ENCODE measurements at places on chromosomes 5 and 9.

- H3K4me1 ChIP-seq = no peaks in the 10 kb centered on the region
- no peaks in the 10 kb centered on the region for H3K36me3 ChIP-seq
- H3K27me3 ChIP-seq = no peaks in the 10 kb centered on the region
Observed at GRCh38 chr9:112726428-112726827, 8.5 kb upstream of the INIP start.

DNA sequence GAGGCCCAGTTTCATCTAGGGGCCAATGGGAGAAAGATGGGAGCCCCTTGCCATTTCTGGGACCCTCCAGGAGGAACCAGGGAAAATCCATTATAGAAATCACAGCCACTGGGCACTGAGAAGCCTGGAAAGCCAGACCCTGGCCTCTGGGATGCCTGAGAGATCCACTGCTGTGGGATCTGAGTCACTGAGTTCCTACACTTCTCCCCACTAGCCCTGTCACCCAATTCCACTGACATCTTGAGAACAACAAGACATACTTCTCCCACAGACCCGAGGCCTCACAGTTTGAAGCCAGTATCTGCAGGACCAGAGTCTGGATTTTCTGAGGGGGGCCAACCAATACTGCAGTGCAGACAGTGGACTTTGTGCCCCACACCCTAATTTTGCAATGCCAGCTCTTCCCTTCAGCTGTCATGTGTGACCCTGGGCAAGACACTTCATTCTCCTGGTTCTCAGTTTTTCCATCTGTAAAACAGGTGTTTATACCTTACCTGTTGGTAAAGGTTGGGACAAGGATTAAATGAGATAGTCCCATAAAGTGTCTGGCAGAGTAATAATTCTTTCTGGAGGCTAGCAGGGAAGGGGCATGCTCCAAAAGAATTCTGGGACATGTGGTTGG lies 46.5 kb downstream of the CXXC5 start:
- H3K4me3 ChIP-seq = no peak overlapping the region
- H3K27ac ChIP-seq = no peak overlapping the region
- no peaks in the 10 kb centered on the region for H3K36me3 ChIP-seq
- peaks cover 27% of the 10 kb centered on the region for H3K27me3 ChIP-seq
- peaks cover 18% of the 10 kb centered on the region for H3K4me1 ChIP-seq

DNA sequence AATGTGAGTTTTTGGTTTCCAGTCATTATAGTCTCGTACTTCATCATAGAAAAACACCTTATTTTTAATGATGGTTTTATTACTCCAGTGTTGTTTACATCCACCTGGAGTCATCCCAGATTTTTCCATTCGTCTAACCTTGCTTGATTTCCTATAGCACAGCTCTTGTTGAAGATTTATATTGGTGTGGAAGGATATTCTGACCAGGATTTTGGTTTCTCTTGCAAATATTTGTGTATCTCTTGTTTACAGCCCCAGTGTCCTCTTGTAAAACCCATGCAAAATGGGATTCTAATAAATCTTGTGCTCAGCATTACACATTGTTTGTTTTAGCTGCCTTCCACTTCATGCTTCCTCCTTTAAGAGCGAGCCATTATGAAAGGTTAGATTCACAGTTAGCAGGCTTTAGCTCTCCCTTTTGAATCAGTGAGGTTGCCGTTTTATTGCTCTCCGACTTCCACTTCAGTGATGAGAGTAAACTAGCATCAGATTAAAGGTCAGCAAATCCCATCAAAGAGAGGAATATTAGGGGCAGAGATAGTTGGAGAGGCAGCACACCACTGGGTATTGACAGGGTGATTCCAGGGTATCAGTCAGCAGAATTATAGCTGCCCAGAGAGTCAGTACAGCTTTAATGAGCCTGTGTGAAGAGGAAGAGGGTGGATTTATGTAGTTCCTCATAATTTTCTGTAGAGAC lies 157.1 kb downstream of the PBX3 start:
- DNase-seq = no peak
- H3K36me3 ChIP-seq = no peaks in the 10 kb centered on the region
- H3K4me3 ChIP-seq = no peak overlapping the region
- no peaks in the 10 kb centered on the region for H3K4me1 ChIP-seq
- no peak overlapping the region for H3K27ac ChIP-seq
- H3K27me3 ChIP-seq = no peaks in the 10 kb centered on the region

DNA sequence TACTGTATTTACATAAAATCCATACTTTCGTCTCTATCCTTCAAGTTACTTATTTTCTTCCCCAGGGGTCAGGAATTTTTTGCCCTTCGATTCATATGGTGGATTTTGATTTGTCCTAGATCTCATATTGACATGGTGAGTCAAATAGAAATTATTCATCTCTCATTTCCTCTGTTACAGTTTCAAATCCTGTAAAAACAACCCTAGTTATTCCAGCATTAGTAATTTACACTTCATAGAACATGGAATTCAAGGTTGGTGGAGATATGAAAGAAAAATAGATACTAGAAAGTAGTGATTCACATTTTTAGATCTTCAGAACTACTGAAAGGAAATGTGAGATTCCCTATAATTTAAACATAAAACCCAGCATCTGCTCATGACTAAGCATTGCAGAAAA lies 1331.0 kb upstream of the CDH9 start:
- no peaks in the 10 kb centered on the region for H3K36me3 ChIP-seq
- no peak overlapping the region for H3K4me3 ChIP-seq
- H3K4me1 ChIP-seq = no peaks in the 10 kb centered on the region
- no peaks in the 10 kb centered on the region for H3K27me3 ChIP-seq

DNA sequence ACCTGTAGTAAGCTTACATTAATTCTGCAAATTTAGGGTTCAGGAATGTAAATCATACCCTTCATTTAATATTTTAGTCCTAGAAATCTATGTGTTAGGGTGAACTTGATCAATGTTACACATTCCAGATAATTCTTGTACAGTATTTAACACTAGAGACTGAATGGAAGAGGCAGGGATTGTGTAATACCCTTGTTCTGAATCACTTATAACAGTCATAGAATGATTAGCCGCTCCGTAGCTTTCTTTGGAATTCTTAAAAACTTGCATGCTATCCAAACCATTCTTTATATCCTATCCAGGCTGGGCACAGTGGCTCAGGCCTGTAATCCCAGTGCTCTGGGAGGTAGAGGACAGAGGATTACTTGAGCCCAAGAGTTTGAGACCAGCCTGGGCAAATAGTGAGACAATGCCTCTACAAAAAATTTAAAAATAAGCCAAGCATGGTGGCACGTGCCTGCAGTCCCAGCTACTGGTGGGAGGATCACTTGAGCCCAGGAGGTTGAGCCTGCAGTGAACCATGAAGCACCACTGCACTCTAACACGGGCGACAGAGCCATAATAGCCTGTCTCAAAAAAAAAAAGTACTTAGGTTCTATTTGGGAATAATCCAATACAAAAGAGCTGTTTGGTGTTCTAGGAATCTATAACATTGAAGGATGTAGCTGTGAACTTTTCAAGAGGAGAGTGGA lies 8.3 kb downstream of the ZNF483 start:
- no peak for DNase-seq
- peaks cover 50% of the 10 kb centered on the region for H3K36me3 ChIP-seq
- no peak overlapping the region for H3K27ac ChIP-seq
- no peaks in the 10 kb centered on the region for H3K4me1 ChIP-seq
- H3K4me3 ChIP-seq = no peak overlapping the region

GRCh38 chr5:142640316-142641005 lies 45.4 kb downstream of the FGF1 start:
- H3K27me3 ChIP-seq = peaks cover 28% of the 10 kb centered on the region
- H3K4me1 ChIP-seq = no peaks in the 10 kb centered on the region
- H3K4me3 ChIP-seq = no peak overlapping the region
- H3K27ac ChIP-seq = no peak overlapping the region

GRCh38 chr9:107208121-107208520 lies 75.0 kb upstream of the RAD23B start:
- no peak overlapping the region for H3K27ac ChIP-seq
- peaks cover 3% of the 10 kb centered on the region for H3K4me1 ChIP-seq
- H3K4me3 ChIP-seq = no peak overlapping the region
- H3K27me3 ChIP-seq = peaks cover 16% of the 10 kb centered on the region

Measured in activated CD4-positive, alpha-beta memory T cell treated with anti-CD3 and anti-CD28 coated beads, Interleukin-2, amount 10 ng/mL, durations not matched to agents 7 days and 5 days (primary cell).